ENCODE measurements at places on chromosomes 4 and X.

DNA sequence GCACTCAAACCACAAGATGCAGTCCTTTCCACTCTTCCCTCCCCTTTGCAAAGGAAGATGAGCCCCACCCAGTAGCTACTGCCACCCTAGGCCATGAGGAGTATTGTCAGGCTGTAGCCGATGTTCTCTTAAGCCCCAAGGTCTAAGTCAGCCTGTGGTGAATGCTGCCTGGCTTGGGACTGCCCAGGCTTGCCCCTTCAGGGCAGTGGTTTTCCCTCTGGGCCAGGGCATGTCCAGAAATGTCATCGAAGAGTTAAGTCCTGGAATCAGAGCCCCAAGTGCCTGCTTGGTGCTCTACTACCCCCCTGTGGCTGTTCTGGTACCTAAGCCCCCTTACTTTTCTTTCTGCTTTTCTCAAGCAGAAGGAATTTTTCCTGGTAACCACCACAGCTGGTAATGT, 11.8 kb upstream of the PGK1 start:
- DNase-seq, result peak; percentile 31

DNA sequence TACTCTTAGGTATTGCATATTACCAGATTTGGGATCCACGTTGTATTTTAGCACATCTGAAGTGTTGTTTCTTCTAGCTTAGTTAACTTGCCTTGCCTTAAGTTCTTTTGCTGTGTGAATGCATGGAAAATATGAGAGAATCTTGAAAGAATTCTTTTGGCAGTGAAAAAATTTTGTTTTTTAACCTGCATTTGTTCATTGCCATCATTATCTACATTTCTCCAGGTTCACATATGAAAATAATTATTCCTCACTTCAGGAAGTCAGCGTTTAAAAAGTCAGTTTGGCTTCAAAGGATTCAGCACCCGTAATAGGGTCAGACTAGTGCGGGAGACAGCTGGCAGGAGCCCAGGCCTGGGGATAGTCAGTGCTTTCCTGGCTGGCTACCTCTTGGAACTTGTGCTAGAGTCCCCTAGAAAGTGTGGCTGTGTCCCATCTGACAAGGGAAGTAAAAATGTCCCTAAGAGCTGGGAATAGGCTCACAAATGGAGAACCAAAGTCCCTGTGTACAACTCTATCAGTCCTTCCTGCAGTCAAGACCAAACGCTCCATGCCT, 251.9 kb upstream of the KLF3 start:
- DNase-seq, result no peak

GRCh38 chr4:138235419-138235952, 6.7 kb downstream of the SLC7A11 start:
- DNase-seq, result peak; percentile 16

- DNase-seq, result peak; percentile 89
These were observed 19.1 kb upstream of the TEX13B start for GRCh38 chrX:108001218-108001814.

GRCh38 chrX:20711366-20711765, 444.7 kb upstream of the RPS6KA3 start:
- DNase-seq, result peak; percentile 30

- no peak for DNase-seq
These were observed 203.9 kb upstream of the GRID2 start for GRCh38 chr4:92099861-92100260.

DNA sequence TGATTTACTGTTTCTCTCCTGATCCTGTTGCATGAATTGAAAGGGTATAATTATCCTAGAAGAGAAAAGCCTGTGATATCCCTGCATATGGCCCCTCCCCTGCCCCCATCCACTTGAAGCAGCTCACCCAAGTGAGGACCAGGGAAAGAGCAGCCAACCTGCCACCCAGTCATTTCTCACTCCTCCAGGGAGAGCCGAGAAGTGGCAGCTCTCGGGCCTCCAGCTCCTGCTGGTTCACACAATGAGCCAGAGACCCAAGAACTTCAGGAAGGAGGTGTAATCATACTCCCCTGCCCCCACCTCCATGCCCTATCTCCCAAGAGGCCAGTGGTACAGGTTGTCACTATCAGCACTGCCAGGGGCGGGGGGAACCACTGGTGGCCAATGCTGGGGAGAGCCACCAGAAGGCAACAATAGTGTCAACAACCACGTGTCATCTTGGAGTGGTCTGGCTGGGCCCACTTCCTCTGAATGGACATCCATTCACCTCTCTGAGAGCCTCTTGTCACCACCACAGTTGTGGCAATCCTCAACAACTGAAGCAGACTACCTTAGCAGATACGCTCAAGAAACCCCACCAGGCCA, 42.9 kb downstream of the APOO start:
- DNase-seq, result no peak

GRCh38 chr4:109191216-109191615, 111.2 kb downstream of the COL25A1 start:
- no peak for DNase-seq

DNA sequence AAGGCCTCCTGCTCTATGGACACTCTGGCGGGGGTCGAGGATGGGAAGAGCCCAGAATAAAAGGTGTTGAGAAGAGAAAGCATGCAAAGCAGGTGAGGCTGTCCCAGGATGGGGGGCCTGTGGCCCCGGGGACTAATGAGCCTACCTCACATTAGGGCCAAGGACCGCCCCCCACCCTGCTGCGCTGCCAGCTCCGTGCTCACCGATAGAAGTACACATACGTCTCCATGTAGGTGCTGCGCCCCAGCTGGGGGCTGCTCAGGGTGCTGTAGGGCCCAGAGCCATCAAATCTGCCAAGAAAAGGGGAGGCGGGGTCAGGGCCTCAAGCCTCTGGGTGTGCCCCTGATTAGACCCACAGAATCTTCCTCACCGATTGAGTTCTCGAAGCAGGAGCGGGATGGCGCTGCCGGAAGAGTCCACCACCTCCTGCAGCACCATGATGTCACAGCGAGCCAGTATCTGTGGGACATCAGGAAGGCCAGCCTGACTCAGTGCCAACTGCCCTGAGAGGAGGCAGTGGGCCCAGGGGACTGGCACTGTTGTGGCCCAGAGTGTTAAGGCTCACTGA, 4.3 kb downstream of the DNASE1L1 start:
- no peak for DNase-seq

- DNase-seq, result peak; percentile 10
These were observed 242.9 kb upstream of the PRPS2 start for GRCh38 chrX:12548341-12548740.

DNA sequence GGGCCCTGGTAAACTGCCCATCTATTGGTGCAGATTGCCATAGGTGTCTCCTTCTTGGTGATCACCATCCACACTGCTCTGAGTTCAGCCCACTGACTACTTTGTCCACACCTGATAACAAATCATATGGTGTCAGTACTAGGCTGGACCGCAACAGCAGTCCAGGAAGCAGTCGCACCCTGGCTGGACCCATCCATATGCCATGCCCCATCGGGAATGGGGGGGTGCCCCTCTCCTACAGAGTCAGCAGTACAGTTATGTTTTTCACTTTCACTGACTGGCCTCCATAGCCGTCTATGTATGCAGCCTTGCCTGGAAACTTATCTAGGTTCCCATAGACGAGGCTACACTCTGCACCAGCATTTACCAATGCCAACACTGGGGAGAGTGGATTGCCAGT, 226.1 kb downstream of the ADGRL3 start:
- DNase-seq, result no peak

- no peak for DNase-seq
These were observed 837 bp downstream of the DCHS2 start for GRCh38 chr4:154490583-154491340.

- no peak for DNase-seq
These were observed 156.4 kb downstream of the PPARGC1A start for GRCh38 chr4:23733476-23733875.

DNA sequence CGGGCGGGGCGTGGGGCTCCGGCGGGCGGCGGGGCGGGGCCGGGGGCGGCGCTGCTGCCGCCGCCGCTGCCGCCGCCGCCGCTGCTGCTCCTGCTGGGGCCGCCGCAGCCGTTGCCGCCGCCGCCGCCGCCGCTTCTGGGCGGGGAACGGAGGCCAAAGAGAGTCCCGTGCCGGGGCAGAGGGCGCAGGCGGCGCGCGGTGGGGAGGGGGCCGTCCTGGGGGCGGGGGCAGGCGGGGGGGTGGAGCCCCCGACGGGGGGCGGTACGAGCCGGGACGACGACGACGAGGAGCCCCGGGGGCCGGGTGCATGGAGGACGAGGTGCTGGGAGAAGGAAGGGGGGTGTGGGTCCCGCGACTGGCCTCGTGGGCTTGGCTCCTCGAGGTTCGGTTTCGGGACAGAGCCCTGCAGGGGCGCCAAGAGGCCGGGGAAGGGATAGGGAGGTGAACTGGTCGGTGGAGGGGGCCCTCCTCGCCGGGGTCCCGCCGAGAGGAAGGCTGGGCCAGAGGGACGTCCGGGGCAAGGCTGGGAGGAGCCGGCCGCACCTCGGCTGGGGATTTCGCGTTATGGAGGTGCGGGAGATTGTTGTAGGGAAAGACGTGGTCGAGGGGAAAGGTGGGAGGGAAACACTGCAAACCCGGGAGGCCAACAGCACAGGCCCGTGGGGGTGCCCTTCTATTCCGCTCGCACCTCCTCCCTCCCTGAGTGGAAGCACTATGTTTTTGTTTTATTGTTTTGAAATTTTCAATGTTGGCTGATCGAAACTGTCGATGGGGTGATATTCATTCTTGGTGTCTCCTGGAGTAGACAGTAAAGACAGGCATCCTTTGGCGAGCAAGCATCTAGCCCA, 1.9 kb downstream of the BCORL1 start:
- peak; percentile 58 for DNase-seq

- no peak for DNase-seq
These were observed 219.8 kb upstream of the CTSO start for GRCh38 chr4:156173486-156173885.

DNA sequence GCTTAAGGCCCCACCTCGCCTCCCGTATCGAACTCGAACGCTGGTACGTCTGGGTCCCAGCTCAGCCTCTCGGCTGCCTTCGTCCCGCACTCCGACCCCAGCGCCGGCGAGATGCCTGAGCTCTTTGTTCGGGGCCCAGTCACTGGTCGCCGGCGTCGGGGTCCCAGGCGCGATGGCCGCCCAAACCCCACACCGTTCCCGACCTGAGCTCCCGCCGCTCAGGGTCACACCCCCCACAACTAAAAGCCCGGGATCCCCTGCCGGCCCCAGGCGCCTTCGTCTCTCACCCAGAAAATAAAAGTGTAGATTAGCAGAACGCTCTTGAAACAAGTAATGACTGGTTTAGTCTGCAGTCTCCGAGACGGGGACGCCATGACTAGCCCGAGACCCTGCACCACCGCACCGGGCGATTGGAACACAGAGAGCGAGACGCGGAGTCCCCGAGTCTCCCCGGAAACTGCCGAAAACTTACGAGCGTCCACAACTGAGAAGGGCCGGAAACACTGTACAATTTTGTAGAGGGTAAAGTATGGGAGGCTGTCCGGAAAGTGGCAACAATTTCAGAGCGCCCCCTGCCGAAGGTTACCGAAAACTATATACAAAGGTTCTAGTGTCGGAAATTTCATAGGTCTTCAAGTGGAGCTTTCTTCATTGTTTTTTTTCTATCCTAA, at the start of gene TSPAN6:
TSS of gene TSPAN6 (minus strand) at position 486 of the 671 bp plus-strand sequence. CDS start at position 374, 112 bp downstream.
- DNase-seq, result peak; percentile 93

DNA sequence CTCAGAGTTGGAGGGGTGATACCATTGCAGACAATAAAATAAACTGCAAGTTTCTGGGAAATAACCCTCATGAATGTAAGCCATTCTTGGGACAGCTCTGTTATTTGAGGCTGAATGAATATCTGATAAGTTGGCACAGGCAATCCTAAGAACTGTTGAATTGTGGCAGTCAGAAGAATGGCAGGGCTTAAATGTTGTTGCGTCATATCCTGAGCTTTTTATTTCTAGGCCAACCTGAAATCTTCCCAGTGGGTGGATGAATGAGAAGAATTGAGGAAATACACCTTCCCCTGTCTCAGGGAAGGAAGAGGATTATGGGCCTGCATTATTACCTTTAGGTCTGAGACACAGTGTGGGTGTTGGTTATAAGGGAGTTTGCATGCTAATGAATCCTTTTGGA, 64.4 kb upstream of the C4orf54 start:
- DNase-seq, result peak; percentile 48

DNA sequence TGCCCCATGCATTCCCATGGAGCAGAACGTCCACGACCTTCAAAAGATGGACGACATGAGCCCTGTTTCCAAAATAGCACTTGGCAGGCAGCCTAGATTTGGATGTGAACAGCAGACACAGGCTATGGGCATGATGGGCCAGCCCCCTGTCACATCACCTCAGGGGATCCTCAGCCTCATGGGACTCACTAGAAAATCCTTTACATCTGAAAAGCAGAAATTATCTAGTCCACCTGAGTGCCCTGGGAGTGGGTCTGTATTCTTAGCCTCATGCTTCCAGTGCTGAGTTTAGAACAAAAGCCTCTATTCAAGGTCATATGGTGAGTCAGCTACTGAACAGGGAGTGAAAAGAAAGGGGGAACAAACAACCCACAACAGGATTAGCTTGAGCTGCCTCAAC, 35.8 kb downstream of the GRIA3 start:
- peak; percentile 9 for DNase-seq

DNA sequence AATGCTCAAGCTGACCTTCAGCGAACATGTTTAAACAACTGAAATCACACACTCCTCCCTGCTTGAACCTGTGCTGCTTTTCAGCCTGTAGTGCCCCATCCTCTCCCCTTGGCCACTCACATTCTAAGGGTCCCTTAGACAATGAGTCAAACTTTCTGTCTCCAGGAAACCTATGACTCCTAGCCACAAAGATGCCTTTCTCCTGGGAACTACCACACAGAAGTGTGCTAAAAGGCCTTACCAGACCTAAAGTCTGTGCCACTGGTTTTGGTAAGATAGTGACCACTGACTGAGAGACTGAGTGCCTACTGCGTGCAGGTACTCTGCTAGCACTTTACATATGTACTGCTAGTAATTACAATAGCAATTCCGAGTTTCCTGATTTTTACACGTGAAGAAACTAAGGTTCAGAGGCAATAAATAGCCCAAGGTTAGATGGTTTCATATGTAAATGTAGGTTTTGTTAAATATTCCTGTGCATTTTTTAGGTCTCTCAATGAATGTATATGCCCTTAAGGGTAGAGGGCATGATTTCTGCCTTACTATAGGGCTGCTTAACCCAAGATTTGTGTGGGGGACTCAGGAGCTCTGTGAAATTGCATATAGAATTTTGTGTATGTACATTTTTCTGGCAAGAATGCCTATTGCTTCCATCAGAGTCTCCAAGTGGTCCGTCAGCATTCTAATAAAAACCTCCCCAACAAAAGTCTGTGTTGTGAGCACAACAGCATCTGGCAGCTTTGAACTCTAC, 71.1 kb downstream of the NSG1 start:
- no peak for DNase-seq

DNA sequence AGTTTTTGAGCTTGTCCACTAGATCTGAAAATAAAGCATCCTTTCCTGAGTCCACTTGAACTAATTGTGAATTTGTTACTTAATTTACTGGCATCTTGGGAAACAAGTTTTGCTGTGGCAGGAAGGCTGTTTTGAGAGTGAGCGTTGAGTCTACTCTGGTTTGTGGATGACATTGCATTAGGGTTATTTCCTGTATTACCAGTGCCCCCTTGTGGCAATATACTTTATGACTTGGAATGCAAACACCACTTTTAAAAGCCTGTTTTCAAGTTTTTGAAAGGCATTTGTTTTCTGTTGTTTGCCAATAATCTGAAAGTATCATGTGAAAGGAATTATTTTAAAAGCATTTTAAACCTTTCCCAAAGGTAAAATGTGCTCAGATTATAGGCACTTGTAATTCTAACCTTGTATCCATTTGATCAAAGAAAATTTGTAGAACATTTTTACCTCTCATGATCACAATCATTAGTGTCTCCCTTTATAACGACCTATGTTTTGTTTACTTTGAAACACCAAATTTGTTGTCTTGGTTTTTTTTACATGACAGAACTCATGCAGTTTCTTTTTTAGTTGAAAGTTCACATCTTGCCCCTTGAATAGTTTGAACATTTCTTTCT, 18.0 kb upstream of the CYP2U1 start:
- DNase-seq, result peak; percentile 72
